ENCODE measurements at places on chromosomes 16 and 17.

DNA sequence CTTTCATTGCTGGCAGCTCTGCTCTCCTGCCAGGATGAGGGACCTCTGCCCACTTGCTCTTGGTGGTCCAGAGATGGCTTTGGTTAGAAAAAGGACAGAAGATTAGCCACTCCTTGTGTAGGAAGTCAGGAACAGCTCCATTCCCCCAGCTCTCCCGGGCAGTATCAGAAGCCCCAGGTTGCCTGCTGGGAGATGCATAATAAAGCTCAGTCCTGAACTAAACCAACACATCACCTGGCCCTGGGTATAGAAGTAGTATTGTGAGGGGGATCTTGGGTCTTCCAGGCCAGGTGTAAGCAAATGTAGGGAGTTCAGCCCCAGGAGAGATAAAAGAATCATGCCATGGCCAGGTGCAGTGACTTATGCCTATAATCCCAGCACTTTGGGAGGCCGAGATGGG lies 52.4 kb downstream of the NEUROD2 start:
- no peak for DNase-seq

DNA sequence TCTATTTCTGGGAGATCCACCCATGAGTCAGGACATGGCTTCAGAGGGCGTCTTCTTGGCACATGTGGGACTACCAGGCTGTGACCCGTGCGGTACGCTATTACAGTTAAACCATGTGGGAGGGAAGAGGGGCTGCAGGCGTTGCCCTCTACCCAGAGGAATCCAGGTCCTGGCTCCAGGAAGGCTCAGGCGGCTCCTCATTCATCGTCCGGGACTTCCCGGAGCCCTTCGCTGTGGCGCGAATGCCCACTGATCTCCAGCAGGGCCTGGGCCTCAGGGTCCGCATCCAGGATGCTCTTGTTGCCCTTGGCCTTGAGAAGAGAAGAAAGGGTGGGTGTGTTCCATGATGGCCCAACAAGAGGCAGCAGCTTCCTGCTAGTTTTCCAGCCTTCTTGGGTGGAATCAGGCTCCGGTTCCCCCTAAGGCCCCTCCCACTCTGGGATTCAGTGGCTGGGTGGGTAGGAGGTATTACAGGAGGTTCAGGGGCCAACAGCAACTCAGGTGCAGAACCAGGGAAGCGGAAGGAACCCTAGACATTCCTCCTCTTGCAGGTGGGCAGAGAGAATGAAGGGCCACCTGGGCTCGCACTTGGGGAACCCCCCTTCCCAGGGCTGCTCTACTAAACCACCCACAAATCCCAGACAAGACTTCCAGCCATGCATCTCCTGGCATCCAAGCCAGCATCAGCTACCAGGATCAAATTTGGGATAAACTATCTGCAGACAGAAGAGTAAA lies 24.6 kb downstream of the MEAK7 start:
- DNase-seq = no peak

- no peak for DNase-seq
Measured at GRCh38 chr17:51217946-51218345, 41.9 kb downstream of the MBTD1 start.

- DNase-seq = no peak
Measured at GRCh38 chr16:83913245-83913633, 14.3 kb downstream of the MLYCD start.

DNA sequence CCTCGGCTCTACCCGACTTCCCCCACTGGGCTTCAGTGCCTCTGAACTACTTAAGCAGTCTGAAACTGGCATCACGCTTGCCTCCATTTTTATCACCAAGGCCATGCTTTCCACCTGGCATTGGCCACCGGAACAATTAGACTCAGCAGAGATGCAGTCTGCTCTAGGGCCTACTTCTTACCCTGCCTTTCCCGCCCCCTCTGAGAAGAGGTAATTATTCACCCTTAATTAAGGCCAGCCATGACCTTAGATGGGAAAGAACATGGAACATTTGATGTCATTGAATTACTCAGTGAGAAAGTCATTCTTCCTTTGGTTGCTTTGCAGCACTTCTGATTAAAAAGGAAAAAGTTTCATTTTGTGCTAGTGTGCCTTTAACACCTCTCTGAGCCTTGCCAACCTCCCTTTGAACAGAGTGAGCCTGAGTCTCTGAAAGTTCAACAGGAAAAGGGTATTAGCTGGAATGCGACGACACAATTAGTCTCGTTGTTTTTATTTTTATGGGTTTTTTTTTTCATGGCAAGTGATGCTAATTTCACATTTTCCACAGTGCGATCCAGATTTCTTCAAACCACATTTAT lies 60.9 kb upstream of the TNRC6A start:
- DNase-seq = no peak

GRCh38 chr16:75590920-75591843 lies 25.0 kb downstream of the GABARAPL2 start:
- DNase-seq = no peak

- DNase-seq = no peak
Measured at GRCh38 chr17:28895794-28896447, 1.6 kb downstream of the FLOT2 start.

- peak; percentile 15 for DNase-seq
Measured at GRCh38 chr17:55743103-55743679, 7.7 kb upstream of the PCTP start.

- no peak for DNase-seq
Measured at GRCh38 chr16:8655184-8655717, 19.2 kb upstream of the ABAT start.

DNA sequence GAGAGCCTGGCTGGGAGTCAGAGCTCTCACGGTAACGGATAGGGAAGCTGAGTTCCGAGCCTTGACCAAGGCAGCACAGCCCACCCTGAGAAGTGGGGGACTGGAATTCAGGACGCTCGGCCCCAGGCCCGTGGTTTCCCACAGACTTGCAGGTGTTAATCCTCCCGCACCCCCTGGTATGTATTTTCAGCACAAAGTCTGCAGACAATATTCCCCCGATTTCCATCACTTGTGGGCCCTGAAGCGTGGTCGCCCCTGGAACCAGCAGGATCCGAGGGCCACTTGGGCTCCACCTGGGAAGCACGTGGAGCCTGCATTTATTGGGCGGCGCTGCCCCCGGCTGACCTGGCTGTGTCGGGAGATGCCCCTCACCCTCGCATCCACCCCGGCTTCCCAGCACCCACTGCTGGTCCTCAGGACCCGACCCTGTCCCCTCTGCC lies 60.2 kb downstream of the WSB1 start:
- DNase-seq = no peak

GRCh38 chr17:61057257-61057656 lies 342.4 kb upstream of the TBX2 start:
- DNase-seq = no peak

DNA sequence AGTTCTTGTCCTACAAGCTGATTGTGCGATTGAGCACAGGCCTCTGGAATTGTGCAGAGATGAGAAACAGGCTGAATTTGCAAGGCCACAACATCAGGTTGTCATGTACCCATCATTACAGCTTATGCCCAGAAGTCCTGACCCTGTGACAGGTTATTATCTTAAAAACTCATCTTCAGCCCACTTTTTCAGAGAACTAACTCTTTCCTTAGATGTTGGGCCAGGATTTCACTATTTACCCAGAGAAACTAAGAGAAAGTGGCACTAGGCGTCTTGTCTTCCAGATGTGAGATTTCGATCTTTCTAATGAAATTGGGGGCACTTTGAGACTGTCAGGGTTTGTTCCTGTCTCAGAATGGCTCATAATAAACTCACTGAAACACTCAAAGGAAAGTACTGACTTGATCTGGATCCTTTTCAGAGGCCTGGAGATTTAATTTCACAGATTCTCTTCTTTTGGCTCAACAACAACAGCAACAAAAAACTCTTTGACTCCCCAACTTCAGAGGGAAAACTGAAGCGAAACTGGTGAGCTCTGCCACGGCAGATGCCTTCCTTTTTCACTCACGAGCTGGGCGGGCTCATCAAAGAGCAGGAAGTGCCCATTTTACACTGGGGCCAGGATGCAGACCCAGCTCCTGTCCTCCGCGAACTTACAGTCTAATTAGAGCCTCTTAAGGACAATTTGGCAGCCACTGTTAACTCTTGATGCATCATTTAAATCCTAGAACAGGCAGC lies 17.7 kb upstream of the SLC12A3 start:
- DNase-seq = no peak

DNA sequence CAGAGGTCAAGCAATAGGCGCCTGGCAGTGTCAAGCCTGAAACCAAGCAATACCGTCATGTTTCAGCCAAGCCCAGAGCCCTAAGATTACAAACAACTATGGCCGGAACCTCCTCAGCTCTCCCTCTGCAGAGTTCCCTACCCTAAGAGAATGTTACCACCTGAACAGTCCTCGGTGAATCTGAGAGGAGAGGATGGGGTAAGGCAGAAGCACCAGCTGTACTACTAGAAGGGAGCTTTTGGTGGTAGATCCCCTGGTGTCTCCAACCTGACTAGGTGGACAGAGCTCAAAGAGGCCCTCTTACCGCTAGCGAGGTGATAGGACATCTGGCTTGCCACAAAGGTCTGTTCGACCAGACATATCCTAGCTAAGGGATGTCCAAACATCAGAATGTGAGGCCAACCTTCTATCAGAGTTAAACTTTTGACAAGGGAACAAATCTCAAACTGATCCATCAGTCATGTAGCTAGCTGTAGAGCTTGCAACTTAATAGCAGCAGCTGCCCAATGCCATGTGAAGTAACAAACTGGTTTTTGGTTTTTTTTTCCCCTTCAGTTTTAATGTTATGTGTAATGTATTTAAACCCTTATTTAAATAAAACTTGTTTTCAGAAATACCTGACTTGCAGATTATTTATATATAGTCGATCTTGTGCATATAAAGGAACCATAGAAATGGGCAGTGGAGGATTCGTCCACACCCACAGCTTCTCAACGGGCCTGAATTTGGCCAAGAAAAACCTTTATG lies 2.5 kb downstream of the EIF1 start:
- DNase-seq = no peak

DNA sequence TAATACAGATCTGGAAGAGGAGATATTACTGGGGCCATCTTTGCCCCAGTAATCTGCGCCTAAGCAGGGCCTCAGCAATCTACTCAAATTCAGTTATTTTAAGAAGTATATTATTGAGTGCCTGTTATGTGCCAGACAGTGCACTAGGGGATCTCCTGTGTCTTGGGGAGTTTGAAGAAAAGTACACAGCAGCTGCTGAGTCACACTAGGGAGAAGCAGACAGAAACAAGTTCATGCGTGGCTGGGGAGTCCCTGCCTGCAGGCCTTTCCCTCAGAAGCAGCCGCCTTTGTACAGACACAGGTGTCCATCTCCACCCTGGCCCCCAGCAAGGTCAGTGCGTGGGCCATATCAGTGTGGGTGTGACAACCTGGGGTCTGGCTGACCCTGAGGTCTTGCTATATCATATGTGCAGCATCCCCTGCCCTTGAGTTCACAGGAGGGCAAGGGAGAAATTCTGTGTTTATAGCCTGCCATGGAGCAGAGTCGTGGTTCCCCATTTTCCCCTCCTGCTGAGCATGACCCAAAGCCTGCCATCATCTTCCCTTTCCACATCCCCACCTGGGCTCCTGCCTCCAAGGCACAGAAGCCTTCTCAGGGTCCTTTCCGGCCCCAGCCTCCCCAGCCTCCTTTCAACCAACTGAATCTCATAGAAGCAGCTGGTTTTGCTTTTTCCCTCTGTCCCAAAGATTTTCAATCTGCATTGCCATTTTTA lies 229.9 kb upstream of the SDK2 start:
- no peak for DNase-seq

- DNase-seq = no peak
Measured at GRCh38 chr17:15250135-15250860, 14.8 kb downstream of the PMP22 start.

GRCh38 chr17:45663772-45664171 lies 120.3 kb upstream of the CRHR1 start:
- no peak for DNase-seq

GRCh38 chr16:90081606-90081970 lies 4.5 kb upstream of the PRDM7 start:
- DNase-seq = no peak

DNA sequence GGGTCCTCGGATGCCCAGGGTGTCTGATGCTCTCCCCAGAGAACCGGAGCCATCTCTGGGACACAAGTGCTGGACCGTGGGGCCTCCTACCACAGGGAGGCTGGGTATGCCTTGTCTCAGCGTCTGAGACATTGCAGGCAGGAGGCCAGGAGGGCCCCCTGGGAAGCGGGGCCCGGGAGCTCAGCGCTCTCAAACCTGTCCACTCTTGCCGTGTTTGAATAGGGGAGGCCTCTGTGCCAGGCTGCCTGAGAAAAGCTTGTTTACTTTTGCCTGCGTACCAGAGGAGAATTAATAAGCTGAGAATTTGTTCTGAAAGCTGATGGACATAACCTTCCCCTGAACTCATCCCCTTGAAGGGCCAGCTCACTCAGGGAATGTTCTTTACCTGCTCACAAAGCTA lies 163.8 kb downstream of the NTN1 start:
- DNase-seq = no peak

DNA sequence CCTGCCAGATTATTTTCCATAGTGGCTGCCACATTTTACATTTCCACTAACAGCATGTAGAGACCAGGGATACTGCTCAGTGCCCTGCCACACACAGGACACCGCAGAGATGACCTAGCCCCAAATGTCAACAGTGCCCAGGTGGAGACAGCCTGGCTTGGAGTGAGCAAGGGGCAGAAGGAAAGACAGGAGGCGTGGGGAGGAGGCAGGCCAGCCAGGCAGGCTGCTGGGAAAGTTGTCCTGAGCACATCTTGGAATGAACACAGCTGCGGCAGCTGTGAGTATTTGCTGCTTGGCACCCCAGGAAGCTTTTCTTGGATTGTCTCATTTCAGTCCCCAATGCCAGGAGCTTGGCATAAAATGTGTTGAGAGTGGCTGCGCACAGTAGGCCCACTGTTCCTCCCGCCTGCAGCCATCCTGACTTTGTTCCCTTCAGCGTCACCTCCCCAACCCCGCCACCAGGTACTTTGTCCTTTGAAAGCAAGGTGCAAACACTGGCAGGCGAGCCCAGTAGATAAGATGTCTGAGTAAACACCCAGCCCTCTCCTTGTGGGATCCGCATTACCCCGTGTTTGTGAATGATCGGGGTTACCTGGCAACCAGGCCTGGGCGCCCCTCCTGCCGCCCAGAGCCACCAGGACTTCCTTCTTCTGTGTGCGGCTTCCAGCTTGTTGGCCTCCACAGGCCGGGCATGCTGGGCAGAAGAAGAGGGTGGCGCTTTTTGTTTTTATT lies 114.0 kb downstream of the CMIP start:
- DNase-seq = peak; percentile 82
